ENCODE measurements at places on chromosomes 4 and X.

DNA sequence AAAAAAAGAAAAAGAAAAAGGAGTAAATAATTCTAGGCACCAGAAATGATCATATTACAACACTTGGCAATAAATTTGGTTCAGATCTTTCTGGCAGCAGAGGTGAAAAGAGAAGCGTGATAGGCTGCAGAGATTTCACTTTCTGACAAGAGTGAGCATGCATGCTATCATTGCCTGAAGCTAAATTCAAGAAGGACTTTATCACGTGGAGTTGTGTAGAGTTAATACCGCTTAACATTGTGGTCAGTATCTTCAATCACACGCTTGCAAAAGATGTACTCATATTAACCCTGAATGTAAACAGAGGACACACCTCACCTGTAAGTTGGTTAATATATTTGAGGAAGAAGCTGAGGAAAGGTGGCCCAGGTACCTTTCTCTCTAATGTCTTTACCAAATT, 31.4 kb upstream of the RBPJ start:
- DNase-seq: no peak

GRCh38 chrX:108736509-108737479, at the start of gene IRS4:
Gene IRS4 (minus strand): TSS chrX:108736563.
- DNase-seq: no peak

DNA sequence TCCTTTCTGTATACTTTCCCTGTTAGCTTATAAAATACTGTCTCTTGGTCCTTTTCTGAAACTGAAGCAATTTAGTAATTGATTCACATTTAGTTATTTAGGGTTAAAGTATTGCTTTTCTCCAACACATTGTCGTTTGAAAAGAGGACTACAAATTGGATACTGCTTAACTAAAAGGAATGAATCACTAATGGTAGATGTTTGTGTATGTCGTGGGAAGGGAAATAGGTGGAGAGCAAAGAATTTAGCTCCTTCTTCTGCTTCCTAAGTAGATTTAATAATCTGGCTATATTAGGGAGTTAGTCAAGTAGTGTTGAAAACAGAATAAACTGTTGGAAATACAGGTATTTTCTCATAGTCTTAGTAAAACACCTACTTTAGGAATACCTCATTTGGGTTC, 27.9 kb downstream of the SLAIN2 start:
- DNase-seq: no peak

DNA sequence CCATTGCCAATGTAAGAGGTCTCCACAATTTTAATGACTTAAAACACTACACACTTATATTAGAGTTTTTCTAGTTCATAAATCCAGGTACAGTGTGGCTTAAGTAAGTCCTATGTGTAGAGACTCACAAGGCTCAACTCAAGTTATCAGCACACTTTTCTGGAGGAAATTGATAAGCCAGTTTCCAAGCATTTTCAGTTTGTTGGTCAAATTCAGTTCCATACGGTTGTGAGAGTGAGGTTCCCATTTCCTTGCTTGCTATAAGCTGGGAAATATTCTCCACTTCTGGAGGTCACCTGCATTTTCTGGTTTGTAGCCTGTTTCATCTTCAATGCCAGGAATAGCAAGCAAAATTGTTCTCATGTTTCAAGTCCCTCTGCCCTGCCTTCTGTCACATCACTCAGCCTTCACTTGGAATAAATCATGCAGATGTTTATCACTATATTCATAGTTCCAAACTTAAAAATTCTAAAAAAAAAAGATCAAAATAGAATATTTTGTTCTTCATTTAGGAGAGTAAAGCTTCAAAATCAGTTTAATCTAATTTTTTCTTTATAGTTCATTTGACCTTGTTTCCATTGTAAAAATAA, 1137.5 kb upstream of the INTU start:
- no peak for DNase-seq

GRCh38 chrX:64456828-64457227, 61.6 kb upstream of the MTMR8 start:
- DNase-seq: no peak

DNA sequence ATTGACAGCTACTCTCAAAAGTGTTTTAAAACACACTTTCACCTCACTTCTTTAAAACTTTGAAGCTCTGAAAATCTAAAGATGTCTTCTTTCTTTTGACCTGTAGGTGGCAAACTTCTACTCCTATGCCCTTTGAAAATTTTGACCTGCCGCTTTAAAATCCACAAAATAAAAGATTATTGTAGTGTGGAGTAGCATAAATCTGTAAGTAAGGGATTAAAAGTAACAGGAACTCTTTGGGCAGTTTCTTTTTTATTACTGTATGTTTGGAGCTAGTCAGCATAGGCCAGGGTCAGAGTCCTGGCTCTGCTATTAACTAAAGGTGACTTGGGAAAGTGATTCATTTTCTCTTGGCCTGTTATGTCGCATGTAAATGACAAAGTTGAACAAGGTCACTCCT, 25.5 kb downstream of the BBS12 start:
- no peak for DNase-seq

- no peak for DNase-seq
Measured at GRCh38 chr4:137467537-137467936, 64.8 kb downstream of the PCDH18 start.

DNA sequence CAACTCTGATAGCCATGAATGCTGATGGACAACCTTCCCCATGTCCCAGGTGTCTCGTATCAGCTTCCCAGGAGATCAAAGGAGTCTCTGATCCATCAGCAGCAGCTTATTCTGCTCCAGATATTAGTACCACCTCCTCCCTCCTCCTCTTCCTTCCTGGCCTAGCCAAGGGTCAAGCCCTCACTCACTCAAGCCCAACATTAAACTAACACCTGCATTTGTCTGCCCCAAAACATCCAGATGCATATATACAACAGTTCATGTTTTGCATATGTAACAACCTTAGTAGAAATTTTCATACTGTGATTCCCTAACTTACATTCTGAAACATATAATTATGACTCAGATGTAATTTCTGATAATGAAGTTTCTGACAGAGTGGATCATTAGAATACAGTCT, 29.9 kb downstream of the BCLAF3 start:
- no peak for DNase-seq

DNA sequence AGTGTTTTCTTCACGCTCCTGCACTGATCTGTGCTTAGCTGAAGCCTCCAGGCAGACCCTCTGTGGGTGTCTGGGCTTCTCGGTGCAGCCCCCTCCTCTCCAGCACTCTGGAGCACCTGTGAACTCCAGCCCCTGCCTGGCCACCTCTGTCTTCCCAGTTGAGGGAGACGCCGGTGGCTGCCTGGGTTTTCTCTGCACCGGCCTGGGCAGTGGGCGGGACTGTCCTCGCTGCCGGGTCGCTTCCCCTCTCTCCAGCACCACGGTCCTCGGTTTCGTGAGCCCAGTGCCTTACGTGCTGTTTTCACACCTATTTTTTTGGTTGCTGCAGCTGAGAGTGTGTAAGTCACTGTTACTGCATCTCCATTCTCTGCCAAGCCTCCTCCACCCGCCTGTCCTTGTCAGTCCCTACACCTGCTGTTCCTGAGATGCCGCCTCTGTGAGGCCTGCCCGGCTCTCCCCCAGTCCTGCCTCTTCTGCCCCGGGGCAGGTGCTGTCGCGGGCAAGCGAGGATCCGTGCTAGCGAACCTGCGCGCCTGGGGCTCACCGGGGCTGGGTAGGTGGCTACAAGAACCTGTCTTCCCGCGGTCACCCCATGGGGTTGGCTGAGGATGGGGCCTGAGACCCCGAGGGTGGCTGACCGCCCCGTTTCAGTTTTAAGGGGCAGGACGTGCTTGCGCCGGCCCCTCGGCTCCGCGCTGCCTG, 2.4 kb upstream of the FGFRL1 start:
- DNase-seq: peak; percentile 35

- no peak for DNase-seq
Measured at GRCh38 chr4:167715176-167715575, 377.2 kb upstream of the ANXA10 start.

- DNase-seq: no peak
Measured at GRCh38 chrX:44043496-44043895, 70.3 kb upstream of the NDP start.

- DNase-seq: no peak
Measured at GRCh38 chr4:106708464-106708816, 327.7 kb downstream of the DKK2 start.

GRCh38 chr4:128461291-128462102, 173.9 kb upstream of the PGRMC2 start:
- DNase-seq: no peak

GRCh38 chrX:43973249-43974099, at the start of gene NDP:
Gene NDP (minus strand): TSS chrX:43973390. CDS start chrX:43958645, 14,745 bp downstream.
- no peak for DNase-seq

GRCh38 chr4:159416073-159416472, 313.2 kb downstream of the RAPGEF2 start:
- no peak for DNase-seq

GRCh38 chr4:12902735-12903134, 581.4 kb downstream of the RAB28 start:
- DNase-seq: no peak

- no peak for DNase-seq
Measured at GRCh38 chr4:121514443-121514842, 133.6 kb upstream of the QRFPR start.

DNA sequence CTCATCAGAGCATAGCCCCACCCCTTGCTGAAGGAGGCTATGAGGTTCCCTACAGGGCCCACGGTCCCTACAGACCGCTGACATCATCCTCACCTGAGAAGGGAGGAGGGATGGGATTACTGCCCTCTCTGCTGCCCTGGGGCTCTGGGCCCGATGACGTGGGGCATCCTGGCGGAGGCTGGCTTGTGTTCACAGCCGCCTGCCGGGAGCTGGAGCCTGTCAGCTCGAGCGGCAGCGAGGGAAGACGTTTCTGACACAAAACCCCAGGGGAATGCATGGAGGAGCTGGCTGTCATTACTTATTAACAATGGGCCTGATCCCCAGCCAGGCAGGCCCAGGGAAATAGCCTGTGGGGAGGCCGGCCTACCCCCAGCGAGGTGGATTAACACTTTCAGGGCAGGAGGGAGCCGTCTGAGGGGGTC, 106.6 kb upstream of the ATP6AP2 start:
- no peak for DNase-seq

- no peak for DNase-seq
Measured at GRCh38 chrX:9071031-9071650, 37.2 kb upstream of the FAM9B start.

DNA sequence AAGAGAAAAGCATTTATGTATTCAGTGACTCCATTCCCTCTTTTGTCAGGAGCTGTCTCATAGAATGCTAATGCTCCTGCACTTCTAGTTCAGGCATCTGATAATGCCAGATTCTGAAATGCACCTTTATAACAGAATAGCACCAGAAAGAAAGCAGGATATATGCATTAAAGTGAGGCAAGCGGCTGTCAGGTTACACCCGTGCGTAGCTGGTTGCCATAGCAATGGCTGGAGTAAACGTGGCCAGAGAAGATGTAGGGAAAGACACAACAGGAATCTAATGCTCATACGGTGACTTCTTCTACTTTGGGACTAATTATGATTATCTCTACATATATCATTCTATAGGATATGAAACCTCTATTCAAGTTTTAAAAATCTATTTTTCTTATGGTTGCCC, 5.9 kb downstream of the EMCN start:
- no peak for DNase-seq

- DNase-seq: no peak
Measured at GRCh38 chr4:97003715-97004114, 1139.6 kb downstream of the STPG2 start.

DNA sequence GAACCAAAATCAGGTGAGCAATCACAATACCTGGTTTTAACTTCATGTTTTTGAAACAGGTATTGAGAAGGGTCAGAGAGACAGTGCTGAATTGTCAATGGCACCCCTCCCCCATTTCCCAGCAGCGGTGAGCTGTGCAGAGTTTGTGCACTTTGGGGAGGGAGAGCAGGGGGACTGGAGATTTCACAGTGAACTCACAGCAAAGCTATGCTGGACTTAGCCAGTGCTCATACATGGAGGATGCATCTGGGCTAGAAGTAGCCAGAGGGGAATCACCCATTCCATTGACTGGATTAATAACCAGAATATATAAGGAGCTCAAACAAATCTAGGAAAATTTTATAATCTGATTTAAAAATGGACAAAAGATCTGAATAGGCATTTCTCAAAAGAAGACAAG, 612.6 kb downstream of the STPG2 start:
- no peak for DNase-seq

All from activated gamma-delta T cell treated with Interleukin-2 at 50 U/mL for 16 hours (primary cell).